IPS DF 6.9 (cell line): ENCODE measurements at places on chromosomes 2 and 18.

GRCh38 chr2:18899725-18900124, 310.4 kb upstream of the NT5C1B start:
- H3K27me3 ChIP-seq: no peaks in the 10 kb centered on the region; the same call in 1 of the 2 replicates
- no peaks in the 10 kb centered on the region for H3K4me1 ChIP-seq
- no peaks in the 10 kb centered on the region for H3K36me3 ChIP-seq
- no peak overlapping the region for H3K27ac ChIP-seq

- DNase-seq: no peak
- H3K4me3 ChIP-seq: no peak overlapping the region
- H3K27me3 ChIP-seq: no peaks in the 10 kb centered on the region
- H3K36me3 ChIP-seq: no peaks in the 10 kb centered on the region
- H3K4me1 ChIP-seq: no peaks in the 10 kb centered on the region
- H3K27ac ChIP-seq: no peak overlapping the region
These were observed 61.4 kb downstream of the CPS1 start for GRCh38 chr2:210617732-210618330.

DNA sequence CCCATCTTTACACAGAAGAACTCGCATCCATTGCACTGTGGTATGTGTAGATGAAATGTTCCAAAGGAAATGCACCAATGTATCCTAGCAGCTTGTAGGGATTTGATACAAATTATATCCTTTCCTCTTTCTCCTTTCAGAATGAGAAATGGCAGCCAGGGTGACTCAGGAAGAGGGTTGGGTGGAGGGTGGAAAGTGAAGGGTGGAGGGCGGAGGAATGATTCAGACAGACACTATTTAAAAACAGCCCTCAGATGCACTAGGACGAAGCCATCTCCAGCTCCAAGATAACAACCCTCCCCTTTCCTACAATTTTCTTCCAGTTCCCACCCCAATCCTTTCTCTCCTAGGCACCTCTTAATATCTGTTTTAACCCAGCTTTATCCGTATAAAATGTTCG, 96.2 kb upstream of the STK39 start:
- no peaks in the 10 kb centered on the region for H3K27me3 ChIP-seq
- H3K4me1 ChIP-seq: peaks cover 1% of the 10 kb centered on the region; the same call in 1 of the 2 replicates
- no peak overlapping the region for H3K27ac ChIP-seq
- H3K36me3 ChIP-seq: no peaks in the 10 kb centered on the region
- no peak for DNase-seq
- H3K4me3 ChIP-seq: no peak overlapping the region

GRCh38 chr2:61193670-61194561, 31.9 kb downstream of the C2orf74 start:
- DNase-seq: no peak
- H3K4me3 ChIP-seq: no peak overlapping the region
- H3K27me3 ChIP-seq: no peaks in the 10 kb centered on the region
- H3K36me3 ChIP-seq: peaks cover 2% of the 10 kb centered on the region; the same call in 1 of the 2 replicates
- H3K4me1 ChIP-seq: no peaks in the 10 kb centered on the region

GRCh38 chr2:7860693-7861092, 821.2 kb upstream of the ID2 start:
- H3K4me1 ChIP-seq: peaks cover 1% of the 10 kb centered on the region; the same call in 1 of the 2 replicates
- H3K27ac ChIP-seq: no peak overlapping the region
- DNase-seq: no peak
- no peaks in the 10 kb centered on the region for H3K27me3 ChIP-seq

DNA sequence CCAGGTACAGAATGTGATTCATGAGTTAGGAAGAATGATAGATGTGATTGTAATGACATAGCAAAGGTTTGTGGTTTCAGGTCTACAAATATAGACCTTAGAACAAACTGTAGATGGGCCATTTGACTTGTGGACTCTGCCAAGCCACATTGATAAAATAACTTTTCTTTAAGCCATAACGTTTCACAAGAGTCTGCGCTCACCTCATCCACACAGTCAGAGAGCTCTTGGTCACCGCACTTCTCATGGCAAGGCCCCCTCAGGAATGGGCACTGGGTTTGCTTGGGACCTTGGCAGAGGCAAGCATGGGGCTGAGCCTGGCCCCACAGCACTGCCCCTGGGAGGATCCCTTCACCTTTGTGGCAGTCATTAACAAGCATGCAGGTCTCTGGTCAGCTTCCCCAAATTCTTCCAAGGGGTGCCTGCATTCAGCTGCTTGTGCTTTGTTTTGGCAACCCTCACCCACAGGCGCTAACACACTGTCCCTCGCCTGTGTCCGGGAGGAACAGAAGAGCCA, 14.0 kb downstream of the ARMC9 start:
- H3K36me3 ChIP-seq: peaks cover 10% of the 10 kb centered on the region; the same call in 1 of the 2 replicates
- no peaks in the 10 kb centered on the region for H3K27me3 ChIP-seq
- no peaks in the 10 kb centered on the region for H3K4me1 ChIP-seq
- no peak for DNase-seq
- no peak overlapping the region for H3K27ac ChIP-seq
- H3K4me3 ChIP-seq: no peak overlapping the region

- no peaks in the 10 kb centered on the region for H3K36me3 ChIP-seq
- H3K27me3 ChIP-seq: no peaks in the 10 kb centered on the region
These were observed 269.2 kb downstream of the LRATD1 start for GRCh38 chr2:14901737-14902136.

- H3K4me3 ChIP-seq: no peak overlapping the region
- H3K36me3 ChIP-seq: no peaks in the 10 kb centered on the region
- H3K4me1 ChIP-seq: no peaks in the 10 kb centered on the region; the same call in 1 of the 2 replicates
- no peak overlapping the region for H3K27ac ChIP-seq
These were observed 30.8 kb downstream of the C18orf54 start for GRCh38 chr18:54388203-54389142.

- H3K4me3 ChIP-seq: no peak overlapping the region
- DNase-seq: no peak
- H3K27me3 ChIP-seq: no peaks in the 10 kb centered on the region
- no peak overlapping the region for H3K27ac ChIP-seq
These were observed 140.8 kb upstream of the ZEB2 start for GRCh38 chr2:144660518-144661316.

DNA sequence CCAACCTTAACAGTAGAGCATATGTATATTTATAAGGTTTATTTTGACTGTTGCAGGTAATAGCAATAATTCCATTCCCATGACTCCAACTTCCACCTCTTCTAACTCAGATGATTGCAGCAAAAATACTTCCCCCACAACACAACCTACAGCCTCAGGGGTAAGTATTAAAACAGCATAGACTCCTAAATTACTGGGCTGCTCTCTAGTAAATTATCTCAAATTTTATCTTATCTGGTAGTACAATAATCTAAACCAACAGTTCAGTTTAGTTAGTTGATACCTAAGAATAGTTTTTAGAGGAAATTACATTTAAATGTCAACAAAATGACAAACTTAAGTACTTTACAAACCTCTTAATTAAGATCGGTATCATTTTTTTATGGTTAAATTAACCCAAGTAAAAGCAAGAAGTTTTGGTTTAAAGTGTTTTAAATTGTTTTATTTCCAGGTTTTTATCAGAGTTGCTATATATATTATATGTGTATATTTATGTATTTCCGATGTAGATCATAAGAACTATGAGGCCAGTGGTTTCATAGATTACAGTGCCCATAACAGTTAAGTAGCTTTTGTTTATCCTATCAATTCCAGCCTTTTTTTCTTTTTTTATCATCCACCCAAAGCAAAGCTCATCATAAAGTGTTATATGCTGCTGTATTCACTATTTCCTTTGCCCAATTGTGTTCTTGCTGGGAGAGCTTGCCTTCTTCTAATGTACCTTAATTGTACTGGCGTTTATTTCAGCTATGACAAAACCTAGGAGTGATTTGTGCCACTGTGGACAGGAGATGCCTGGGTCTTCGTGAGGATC, 13.7 kb downstream of the GATA6 start:
- H3K36me3 ChIP-seq: no peaks in the 10 kb centered on the region
- H3K4me3 ChIP-seq: no peak overlapping the region
- DNase-seq: no peak
- H3K4me1 ChIP-seq: no peaks in the 10 kb centered on the region
- H3K27me3 ChIP-seq: peaks cover 12% of the 10 kb centered on the region

DNA sequence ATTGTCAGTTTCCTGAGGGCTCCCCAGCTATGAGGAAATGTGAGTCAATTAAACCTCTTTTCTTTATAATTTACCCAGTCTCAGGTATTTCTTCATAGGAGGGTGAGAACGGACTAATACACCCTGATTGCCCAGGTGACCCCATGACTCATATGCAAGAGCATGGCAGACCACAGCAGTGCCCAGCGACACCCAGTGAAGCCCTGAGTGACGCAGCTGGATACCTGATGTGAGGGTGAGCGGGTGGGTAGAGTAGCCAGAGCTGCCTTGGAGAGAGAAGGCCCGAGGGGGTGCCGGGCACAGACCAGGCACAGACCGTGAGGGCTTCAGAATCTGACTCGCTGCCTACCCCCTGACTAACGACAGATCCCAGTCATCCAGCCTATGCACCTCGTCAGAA, 15.4 kb downstream of the ALPG start:
- no peak for DNase-seq
- H3K4me3 ChIP-seq: no peak overlapping the region
- peaks cover 18% of the 10 kb centered on the region for H3K36me3 ChIP-seq
- peaks cover 17% of the 10 kb centered on the region for H3K4me1 ChIP-seq
- H3K27ac ChIP-seq: no peak overlapping the region
- peaks cover 27% of the 10 kb centered on the region for H3K27me3 ChIP-seq

- no peak overlapping the region for H3K27ac ChIP-seq
- no peak overlapping the region for H3K4me3 ChIP-seq
- H3K36me3 ChIP-seq: no peaks in the 10 kb centered on the region
- H3K4me1 ChIP-seq: 0 out of 2 replicates have a peak, but pooled peaks cover 1% of the 10 kb centered on the region
- H3K27me3 ChIP-seq: no peaks in the 10 kb centered on the region
These were observed 492.0 kb downstream of the TNS1 start for GRCh38 chr2:217510771-217511291.

GRCh38 chr2:98374958-98375570, 28.8 kb downstream of the CNGA3 start:
- no peak overlapping the region for H3K27ac ChIP-seq
- no peaks in the 10 kb centered on the region for H3K27me3 ChIP-seq
- no peaks in the 10 kb centered on the region for H3K4me1 ChIP-seq

- H3K4me3 ChIP-seq: peak within 1 kb of the TSS; percentile 18; the same call in 1 of the 2 replicates
- H3K36me3 ChIP-seq: no peaks in the 10 kb centered on the region
- H3K27ac ChIP-seq: no peak within 1 kb of the TSS
- H3K4me1 ChIP-seq: peaks cover 3% of the 10 kb centered on the region; the same call in 1 of the 2 replicates
These were observed at the start of gene MRO for GRCh38 chr18:50819728-50820378. Gene MRO, minus strand, starts transcription at chr18:50820016. Its CDS starts 10,616 bp downstream, at chr18:50809400.

GRCh38 chr2:215191477-215191876, 53.1 kb upstream of the ABCA12 start:
- H3K27ac ChIP-seq: no peak overlapping the region
- H3K36me3 ChIP-seq: no peaks in the 10 kb centered on the region
- no peak for DNase-seq
- H3K27me3 ChIP-seq: no peaks in the 10 kb centered on the region
- H3K4me3 ChIP-seq: no peak overlapping the region

DNA sequence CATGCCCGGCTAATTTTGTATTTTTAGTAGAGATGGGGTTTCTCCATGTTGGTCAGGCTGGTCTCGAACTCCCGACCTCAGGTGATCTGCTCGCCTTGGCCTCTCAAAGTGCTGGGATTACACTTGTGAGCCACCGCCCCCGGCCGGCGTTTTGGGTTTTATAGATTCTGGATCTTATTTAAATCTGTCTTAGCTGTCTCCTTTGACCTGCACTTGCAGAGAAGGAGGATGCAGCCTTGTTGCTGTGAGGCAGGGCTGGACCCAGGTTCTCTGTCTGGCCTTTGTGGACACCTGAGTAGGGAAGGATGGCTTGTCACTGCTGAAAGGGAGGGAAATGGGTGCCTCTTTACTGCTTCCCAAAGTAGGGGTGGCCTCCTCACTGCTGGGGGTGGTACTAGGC, 83.0 kb upstream of the HS6ST1 start:
- peaks cover 2% of the 10 kb centered on the region; the same call in 1 of the 2 replicates for H3K4me1 ChIP-seq
- H3K4me3 ChIP-seq: no peak overlapping the region
- H3K36me3 ChIP-seq: no peaks in the 10 kb centered on the region
